ENCODE measurements at places on chromosomes 5 and 9. TPM values are rescaled to one million over a fixed set of nuclear protein-coding genes. Genes with fewer than 3 reads are reported as not detected.

The SLC36A1 gene
- 26.4 TPM for polyA plus RNA-seq

The PCDHGB1 gene
- 0.49 TPM for polyA plus RNA-seq

The IFNK gene
- polyA plus RNA-seq, result not detected

The SPATA31C1 gene
- polyA plus RNA-seq, result 0.08 TPM

The PAM gene
- polyA plus RNA-seq, result 90.5 TPM

The NEUROG1 gene
- not detected for polyA plus RNA-seq

The IFNA6 gene
- polyA plus RNA-seq, result not detected

The PRUNE2 gene
- 10.8 TPM for polyA plus RNA-seq

GRCh38 chr5:90909940-90910339, 351.3 kb downstream of the ADGRV1 start:
- no peak for DNase-seq

DNA sequence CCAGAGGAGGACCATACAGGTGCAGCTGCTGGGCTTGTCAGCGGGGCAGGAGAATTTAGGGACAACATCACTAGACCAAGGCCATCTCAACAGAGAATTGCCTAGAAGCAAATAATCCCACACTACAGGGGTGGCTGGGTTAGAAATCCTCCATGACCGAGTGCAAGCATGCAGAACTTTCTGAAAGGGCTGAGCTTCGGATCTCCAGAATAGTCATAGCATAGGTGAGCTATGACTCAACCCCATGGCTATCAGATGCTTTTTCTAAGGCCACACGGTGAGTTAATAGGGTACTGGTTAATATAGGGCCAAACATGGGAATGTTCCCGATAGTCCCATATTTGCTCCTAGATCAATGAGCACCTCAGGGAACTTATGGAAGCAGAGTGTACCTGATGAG, 4.2 kb downstream of the KCNIP1 start:
- DNase-seq, result no peak

DNA sequence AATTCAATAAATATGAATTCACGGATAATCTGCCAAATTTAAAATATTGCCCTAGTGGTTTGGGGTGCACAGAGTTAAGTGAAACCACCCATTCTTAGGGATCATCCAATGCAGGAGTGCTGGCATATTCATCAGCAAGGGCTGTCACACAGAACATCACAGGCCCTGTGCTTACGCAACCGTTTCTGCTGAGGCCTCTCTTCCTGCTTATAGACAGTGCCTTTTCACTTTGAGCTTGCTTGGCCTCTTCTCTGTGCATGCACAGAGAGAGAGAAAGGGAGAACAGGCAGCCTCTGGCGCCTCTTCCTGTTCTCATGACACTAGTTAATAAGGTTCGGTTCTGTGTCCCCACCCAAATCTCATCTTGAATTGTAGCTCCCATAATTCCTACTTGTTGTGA, 366.3 kb downstream of the ICE1 start:
- no peak for DNase-seq

DNA sequence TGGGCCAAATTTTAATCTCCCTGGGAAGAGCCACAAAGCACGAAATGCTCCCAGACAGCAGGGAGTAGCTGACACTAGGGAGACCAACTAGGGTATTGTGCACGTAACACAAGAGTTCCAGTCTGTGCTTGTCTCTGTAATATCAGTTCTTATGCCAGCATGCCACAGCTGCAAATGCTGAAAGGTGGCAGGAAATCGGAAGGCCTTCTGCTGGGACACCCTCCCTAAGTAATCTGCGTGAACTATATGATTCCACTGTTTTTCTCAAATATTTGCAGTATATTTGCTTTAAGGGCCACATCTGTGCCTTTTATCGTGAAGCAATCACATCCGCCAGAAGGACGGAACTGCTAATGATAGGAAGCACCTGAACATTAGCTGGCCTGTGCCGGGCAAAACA, 12.6 kb downstream of the VLDLR start:
- no peak for DNase-seq

GRCh38 chr5:142486020-142486419, 161.2 kb upstream of the SPRY4 start:
- DNase-seq, result no peak

DNA sequence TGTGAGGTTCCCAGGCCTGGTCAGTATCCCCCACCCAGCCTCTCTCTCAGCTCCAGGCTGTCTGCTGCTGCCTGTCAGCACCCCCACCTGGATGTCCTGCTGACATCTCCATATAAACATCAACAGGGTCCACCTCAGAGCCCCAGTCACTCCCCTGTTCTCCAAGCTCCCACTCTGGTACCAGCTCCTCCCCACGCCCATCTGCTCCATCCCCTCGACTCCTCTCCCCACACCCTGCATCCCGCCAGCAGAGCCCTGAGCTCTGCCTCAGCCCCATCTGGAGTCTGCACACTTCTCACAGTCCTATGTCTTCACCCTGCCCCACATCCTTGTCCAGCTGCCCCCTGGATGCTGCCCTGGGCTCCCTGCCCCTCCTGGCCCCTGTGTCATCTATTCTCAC, 67.7 kb upstream of the LRRTM2 start:
- DNase-seq, result no peak

DNA sequence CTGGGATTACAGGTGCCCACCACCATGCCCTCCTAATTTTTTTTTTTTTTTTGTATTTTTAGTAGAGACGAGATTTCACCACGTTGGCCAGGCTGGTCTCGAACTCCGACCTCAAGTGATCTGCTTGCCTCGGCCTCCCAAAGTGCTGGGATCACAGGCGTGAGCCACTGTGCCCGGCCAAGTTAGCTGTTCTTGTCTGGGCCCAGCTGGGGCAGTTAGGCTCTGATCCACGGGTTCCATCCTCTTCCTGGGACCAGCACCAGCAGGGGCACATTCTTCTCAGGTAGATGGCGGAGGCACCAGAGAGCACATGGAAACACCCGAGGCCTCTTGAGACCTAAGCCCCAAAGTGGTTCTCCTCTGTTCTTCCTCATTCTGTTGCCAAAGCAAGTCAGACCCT, 281.6 kb downstream of the PBX3 start:
- DNase-seq, result no peak

DNA sequence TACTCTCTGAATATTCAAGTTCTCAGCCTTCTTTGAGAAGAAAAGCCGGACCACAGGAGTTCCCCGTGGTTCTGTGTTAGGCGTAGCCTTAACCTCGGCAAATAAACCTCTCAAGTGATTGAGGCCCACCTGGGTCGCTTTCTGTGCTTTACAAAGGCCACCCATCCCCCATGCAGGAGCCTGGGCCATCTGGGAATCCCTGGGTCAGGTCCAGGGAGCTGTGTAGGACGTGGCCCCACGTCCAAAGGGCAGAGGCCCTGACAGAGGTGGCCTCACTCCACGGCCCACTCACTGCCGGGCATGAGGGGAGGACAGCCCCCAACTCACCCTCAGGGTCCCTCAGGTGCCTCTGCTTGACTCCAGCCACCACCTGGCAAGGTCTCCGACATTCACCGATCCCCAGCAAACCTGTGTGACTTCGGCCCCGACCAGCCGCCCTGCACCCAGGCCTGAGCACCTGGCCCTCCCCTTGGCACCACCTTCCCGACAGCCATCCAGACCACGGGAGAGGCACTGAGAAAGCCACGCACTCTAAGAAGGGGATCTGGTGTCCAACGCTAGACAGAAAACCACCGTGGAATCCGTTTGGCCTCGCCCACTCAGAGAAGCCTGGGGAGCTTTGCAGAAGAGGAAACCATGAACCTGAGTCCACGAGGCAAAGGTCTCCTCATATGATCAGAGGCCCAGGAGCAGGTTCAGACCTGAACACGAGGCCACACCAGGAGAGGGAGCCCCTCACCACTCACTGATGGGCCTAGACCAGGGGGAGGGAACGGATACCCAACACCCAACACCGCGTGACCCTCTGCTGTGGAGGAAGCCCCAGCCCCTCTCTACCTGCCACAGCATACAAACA, 4.5 kb downstream of the SLC12A7 start:
- DNase-seq, result no peak

- no peak for DNase-seq
These were observed 51.7 kb downstream of the ERGIC1 start for GRCh38 chr5:172885597-172886340.

DNA sequence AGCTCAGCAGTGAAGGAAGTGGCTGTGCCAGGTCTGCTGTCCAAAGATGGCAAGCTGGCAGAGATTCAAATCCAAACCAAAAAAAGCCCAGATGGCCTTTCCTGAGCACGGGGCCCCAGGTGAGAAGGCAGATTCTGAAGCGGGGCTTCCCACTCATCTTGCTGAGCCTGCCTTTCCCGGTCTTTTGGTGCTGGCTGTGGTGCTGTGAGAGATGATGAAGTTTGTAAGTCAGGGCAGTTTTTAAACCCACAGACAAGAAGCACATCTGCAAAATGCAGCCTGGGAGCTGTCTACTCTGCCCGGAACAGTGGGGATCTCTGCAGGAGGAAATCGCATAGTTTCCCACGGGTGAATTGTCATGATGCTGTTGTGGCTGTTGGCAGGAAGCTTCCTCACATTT, 85.0 kb upstream of the IRX4 start:
- no peak for DNase-seq

DNA sequence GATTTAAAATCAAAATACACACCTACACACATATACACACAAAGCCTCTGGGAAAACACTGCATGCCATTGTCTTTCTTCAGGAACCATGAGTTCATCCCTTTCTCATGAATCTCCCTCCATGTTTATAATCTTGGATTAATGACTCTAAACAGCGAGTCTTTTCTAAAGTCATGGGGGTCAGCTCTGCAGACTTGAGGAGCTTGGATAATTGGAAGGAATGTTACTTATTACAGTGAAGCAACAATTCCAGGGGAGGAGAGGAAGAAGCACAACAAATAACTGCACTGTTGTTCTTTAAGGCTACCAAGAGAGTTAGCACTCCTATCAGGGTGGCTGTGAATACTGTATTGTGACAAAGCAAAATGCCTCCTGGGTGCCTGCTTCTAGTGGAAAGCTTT, 444.7 kb downstream of the ANXA1 start:
- no peak for DNase-seq

GRCh38 chr5:140140435-140140834, 14.7 kb downstream of the IGIP start:
- DNase-seq, result no peak

DNA sequence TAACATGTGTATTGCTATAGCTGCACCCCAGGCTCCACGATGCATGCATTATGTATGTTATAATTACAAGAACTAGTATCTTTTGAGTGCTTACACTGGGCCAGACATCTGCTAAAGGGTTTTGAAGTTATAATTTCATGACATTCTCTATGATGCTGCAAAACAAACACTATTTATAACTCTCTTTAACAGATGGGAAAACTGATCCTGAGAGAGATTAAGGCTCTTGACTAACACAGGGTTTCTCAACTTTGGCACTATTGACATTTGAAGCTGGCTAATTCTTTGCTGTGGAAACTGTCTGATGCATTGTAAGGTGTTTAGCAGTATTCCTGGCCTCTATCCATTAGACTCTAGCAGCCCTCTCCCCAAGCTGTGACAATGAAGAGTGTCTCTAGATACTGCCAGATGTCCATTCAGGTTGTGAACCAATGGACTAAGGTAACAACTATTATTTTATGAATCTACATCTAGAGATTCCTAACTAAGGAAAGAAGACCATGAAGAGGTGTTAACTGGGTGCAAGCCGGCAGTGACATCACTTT, 258.6 kb downstream of the ASTN2 start:
- no peak for DNase-seq

GRCh38 chr9:3954331-3955304, 345.2 kb downstream of the GLIS3 start:
- no peak for DNase-seq

GRCh38 chr9:38362852-38363588, 29.5 kb upstream of the ALDH1B1 start:
- DNase-seq, result peak; percentile 70

GRCh38 chr5:67976891-67977601, 238.5 kb upstream of the PIK3R1 start:
- DNase-seq, result no peak

- DNase-seq, result no peak
These were observed 43.2 kb downstream of the DAB2IP start for GRCh38 chr9:121694600-121694999.

DNA sequence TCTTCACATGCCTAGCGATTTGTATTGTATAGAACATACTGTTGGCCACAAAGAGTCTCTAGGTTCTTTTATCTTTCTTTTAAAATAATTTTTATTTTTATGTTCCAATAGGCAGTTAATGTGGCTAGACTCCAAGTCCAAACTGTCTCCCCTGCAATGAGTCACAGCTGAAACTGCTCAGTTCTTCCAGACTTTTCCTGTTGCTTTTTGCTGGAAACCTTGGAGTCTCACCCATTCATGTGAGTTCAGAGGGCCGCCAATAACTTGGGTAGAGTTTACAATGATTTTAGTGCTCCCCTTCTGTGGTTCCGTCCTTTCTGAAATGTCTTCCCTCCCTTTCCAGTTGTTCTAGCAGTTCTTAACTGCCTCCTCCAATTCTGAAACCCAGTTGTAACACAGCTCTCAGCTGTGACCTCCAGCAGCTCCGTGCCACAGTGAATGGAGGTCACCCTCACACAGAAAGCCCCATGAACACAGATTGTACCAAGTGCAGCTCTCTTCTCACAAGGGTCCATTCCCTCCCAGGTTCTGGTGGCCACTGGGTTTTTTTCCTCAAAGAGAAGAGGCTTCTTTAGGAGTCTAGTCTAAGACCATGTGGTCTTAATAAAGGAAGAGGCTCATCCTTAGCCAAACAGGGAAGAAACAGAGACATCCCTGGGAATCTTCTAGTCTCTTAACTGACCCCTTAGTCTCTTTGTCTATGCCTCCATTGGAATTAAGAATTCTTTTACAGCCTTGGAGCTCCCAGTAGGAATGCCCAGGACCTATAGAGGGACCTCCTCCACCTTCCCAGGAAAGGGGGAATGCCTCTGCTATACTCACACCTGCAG, 198.5 kb downstream of the SPOCK1 start:
- no peak for DNase-seq

GRCh38 chr5:36057386-36057785, 9.3 kb downstream of the UGT3A2 start:
- DNase-seq, result no peak

DNA sequence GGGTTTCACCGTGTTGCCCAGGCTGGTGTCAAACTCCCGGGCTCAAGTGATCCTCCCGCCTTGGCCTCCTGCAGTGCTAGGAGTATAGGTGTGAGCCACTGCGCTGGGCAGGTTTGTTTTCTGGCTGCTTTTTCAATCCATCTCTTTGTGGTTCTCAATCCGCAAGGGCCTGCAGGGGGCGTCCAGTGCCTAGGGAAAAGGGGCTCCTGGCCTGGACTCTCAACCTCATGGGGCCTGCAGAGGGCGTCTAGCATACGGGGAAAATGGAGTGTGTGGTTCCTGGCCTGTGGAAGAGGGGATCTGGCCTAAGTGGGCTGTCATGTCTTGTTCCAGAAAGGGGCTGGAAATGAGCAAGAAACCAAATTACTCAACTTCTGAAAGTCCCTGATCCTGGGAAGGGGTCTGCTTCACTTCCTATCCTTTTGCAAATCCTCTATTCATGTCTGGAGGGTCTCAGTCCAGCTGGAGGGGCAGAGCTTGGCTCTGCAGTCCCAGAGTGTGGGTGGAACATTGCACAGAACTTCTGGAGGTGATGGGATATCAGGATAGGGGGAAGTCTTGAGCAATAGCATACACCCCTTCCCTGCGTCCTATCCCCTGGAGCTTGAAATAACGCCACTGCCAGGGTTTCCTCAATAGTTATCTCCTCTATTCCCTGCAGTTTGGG, 12.7 kb upstream of the CCL27 start:
- no peak for DNase-seq
